Keratinocyte (primary cell): ENCODE measurements at places on chromosomes 4 and X. TPM values are rescaled to one million over a fixed set of nuclear protein-coding genes. Genes with fewer than 3 reads are reported as not detected.

Gene PCDH11X
- polyA plus RNA-seq = 0.01 TPM in 1 of 3 replicates, not detected in the others

Gene LRCH2
- polyA plus RNA-seq = not detected in 3 replicates

Gene VSIG4
- polyA plus RNA-seq = not detected in 3 replicates

DNA sequence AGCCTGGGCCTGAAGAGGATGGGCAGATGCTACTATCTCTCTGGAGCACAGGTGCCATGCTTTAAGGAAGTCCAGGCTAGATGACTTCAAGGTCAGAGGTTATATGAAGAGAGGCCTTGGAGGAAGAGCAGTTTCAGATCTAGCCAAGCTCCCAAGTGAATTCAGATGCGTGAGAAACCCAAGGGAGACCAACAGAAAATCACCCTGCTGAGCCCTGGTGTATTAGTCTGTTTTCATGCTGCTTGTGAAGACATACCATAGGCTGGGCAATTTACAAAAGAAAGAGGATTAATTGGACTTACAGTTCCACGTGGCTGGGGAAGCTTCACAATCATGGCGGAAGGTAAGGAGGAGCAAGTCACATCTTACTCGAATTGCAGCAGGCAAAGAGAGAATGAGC lies 47.8 kb upstream of the LGI2 start:
- no peak overlapping the region for H3K4me3 ChIP-seq
- no peak for DNase-seq
- H3K36me3 ChIP-seq = no peaks in the 10 kb centered on the region
- H3K4me1 ChIP-seq = no peaks in the 10 kb centered on the region
- no peak overlapping the region for H3K27ac ChIP-seq

DNA sequence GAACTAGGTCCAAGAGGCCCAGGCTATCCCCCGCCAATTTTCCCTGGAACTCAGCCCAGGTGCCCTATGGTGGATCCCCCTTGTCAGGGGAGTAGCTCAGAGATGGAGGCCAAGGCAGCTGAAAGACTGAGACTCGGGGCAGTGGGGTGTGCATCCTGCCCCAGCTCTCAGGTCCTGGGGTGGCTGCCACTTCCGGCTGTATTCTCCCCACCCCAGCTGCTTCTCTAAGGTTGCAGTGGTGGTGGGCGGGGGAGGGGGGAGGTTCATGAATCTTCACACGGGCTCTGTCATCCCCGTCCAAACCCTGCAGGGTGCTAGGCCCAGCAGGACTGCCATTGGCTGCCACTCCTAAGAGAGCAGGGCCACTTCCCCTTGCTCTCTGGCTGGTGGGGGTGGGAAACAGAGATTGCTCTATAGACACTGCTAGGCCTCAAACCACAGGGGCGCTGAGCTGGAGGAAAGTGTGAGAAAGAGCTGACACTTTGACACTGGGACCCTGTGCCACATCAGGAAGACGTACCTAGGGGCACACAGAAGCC lies 1.5 kb downstream of the SASH3 start:
- no peak overlapping the region for H3K27ac ChIP-seq
- H3K4me3 ChIP-seq = no peak overlapping the region
- peaks cover 6% of the 10 kb centered on the region for H3K27me3 ChIP-seq
- no peaks in the 10 kb centered on the region for H3K4me1 ChIP-seq
- H3K36me3 ChIP-seq = no peaks in the 10 kb centered on the region
